Thoracic aorta (tissue), 2 donors: ENCODE measurements at places on chromosomes 13 and 19.

DNA sequence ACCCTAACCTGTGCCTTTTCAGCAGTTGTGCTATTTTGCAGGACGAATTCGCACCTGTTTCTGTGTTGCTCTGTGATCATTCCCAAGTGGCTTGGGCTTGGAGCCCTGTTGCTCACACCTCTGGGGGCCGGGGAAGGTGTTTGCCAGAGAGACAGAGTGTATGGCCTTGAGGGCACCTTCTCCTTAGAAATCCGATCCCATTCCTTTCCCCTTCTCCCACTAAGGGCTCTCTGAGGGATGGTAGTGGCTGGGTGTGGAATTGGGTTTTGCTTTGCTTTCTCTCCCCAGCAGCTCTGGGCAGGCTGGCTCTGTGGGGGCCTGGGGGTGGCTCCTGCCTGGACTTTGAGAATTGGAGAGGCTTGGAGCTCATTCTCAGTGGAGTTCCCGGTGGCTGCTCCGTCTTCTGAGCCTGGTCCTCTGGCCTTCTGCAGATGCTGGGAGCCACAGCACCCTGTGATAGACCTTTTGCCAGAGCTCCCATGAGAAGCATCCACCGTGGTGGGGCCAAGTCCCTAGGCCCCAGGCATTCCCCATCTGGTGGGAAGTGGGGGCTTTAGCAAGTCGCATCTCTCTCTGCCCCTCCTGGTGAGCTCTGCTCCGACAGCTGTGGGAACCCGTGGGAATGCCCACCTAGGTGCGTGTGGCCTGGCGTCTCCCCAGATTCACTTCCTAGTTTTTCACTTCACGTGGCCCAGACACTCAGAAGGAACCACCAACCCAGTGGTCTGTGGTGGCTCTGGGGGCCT is 26.1 kb downstream of the ATP11A start:
- DNase-seq = no peak

- DNase-seq = no peak
Measured at GRCh38 chr19:30224689-30225606, 147.2 kb upstream of the ZNF536 start.

- no peak for DNase-seq
Measured at GRCh38 chr19:35170359-35171061, 16.0 kb downstream of the FXYD5 start.

DNA sequence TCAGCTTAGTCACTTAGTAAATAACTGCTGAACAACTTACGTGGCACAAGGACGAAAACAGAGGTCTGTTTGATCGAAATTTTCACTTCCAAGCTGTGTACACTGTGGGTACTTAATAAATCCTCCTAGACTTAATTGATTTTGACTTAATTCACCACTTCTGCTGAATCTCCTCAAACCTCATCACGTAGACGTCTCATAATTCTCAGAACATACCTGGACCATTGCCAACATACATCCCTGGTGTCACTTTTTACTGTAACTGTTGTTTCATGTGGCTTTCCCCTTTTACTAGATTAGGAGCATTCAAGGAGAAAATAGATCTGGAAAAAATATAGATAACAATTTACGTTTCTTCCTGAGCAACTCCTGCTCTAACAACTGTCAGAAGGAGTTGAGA is 105.0 kb downstream of the MBNL2 start:
- DNase-seq = no peak

DNA sequence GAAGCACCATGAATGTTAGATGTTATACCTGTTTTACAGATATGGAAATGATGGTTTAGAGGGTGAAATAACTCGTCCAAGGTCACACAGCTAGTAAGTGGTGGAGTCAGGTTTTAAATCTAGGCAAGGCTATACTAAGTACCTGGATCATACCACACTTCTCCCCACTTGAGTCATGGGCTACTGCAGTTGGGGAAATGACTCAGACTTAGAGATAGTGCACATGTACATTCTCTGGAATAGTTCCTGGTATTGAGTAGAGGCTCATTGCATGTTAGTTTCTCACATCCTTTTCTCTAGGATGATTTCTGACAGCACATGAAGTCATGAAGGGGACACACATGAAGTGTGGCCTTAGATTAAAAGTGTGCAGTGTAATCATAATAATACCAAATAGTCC is 76.2 kb upstream of the TNFSF11 start:
- no peak for DNase-seq

- no peak for DNase-seq
Measured at GRCh38 chr19:871446-872265, 12.2 kb downstream of the CFD start.
